Dermis lymphatic vessel endothelial cell (primary cell): ENCODE measurements at places on chromosomes 16 and 17. TPM values are rescaled to one million over a fixed set of nuclear protein-coding genes. Genes with fewer than 3 reads are reported as not detected.

The ZG16B gene
- total RNA-seq = 0.09 TPM in 1 of 2 replicates, not detected in the other

The SLC35G3 gene
- not detected in 2 replicates for total RNA-seq

The SMIM22 gene
- total RNA-seq = not detected in 2 replicates

The APOH gene
- total RNA-seq = not detected in 2 replicates

The KRTAP9-2 gene
- total RNA-seq = not detected in 2 replicates

The HOXB8 gene
- 0.09 and 1.7 TPM in 2 replicates for total RNA-seq

The STH gene
- total RNA-seq = not detected in 2 replicates

The ALOX12B gene
- total RNA-seq = not detected in 2 replicates

The OR1F1 gene
- total RNA-seq = not detected in 2 replicates

The CCL5 gene
- total RNA-seq = 0.33 and 0.34 TPM in 2 replicates
